ENCODE measurements at places on chromosomes 5 and 9.

DNA sequence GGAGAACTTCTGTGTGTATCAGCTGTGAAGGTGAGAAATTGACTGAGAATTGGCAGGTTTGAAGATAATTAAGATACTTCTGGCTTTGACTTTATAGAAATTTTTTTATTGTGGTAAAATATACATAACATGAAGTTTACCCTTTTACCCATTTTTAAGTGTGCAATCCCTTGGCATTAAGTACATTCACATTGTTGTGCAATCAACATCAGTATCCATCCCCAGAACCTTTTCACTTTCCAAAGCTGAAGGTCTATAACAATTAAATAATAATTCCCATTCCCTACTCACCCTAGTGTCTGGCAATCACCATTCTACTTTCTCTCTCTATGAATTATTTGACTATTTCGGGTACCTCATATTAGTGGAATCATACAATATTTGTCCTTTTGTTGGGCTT lies 69.9 kb downstream of the ACTBL2 start:
- DNase-seq = no peak

DNA sequence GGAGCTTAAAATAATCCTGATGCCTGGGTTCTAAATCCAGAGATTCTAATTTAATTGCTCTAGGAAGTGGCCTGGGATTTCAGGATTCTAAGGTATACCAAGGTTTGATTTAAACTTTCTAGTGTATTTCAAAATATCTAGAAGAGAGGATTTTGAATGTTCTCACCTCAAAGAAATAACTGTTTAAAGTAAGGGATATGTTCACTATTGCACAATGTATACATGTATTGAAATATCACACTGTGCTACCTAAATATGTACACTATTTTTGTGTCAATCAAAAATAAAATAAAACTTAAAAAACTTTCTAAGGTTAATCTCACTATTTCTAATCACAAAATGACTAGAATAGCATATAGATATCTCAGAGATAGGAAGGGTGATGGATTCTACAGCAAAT lies 34.0 kb downstream of the TNFSF8 start:
- DNase-seq = no peak

DNA sequence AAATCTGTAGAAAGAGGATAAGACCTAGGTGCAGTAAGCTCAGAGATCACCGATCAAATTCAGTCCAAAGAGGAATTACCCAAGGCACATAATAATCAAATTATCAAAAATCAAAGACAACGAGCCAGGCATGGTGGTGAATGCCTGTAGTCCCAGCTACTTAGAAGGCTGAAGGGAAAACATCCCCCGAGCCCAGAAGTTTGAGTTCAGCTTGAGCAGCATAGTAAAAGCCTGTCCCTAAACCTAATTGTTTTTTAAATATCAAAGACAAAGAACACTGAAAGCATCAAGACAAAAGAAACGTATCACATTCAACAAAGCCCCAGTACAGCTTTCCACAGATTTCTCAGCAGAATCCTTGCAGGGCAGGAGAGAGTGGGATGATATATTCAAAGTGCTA lies 122.9 kb downstream of the CEP120 start:
- DNase-seq = no peak

DNA sequence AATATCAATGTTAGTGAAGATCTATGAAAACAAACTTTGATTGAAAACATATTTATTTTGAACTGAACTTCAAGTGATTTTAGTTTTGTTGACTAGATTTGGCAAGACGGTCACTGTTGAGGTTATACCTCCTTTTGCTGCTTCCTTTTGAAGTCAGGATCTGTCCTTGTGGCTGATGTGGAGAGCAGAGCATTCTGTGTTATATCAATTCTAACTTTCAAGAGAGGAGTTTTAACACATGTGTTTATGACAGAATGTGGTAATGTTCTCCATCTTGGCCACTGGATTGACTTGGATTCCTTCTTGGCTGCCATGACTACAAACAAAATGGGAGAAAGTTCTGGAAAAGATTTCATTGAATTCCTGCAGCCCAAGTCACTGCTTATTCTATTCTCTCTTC lies 104.0 kb upstream of the ACTBL2 start:
- DNase-seq = no peak

DNA sequence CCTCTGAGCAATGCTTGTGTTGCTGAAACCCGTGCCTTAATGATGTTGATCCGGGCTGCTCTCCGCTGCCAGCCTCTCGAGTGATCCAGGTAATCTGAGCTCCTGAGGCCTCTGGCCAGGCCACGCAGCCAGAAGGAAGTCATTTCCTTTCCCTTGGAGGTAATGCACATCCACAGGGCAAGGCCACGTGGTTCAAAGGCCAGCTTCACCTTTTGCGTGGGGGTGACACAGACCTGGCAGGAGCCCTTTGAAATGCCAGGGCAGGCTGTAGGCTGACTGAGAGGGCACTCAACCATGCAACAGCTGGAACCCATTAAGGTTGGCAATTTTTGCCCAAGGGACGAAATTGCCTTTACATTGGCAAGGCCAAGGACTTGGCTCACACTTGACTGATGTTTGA lies 80.4 kb downstream of the LIX1 start:
- no peak for DNase-seq

GRCh38 chr9:113640418-113640817 lies 176.9 kb downstream of the RGS3 start:
- no peak for DNase-seq

- DNase-seq = no peak
These were observed 46.7 kb downstream of the IL31RA start for GRCh38 chr5:55897905-55898304.

GRCh38 chr9:95225076-95225725 lies 92.3 kb downstream of the FANCC start:
- no peak for DNase-seq

DNA sequence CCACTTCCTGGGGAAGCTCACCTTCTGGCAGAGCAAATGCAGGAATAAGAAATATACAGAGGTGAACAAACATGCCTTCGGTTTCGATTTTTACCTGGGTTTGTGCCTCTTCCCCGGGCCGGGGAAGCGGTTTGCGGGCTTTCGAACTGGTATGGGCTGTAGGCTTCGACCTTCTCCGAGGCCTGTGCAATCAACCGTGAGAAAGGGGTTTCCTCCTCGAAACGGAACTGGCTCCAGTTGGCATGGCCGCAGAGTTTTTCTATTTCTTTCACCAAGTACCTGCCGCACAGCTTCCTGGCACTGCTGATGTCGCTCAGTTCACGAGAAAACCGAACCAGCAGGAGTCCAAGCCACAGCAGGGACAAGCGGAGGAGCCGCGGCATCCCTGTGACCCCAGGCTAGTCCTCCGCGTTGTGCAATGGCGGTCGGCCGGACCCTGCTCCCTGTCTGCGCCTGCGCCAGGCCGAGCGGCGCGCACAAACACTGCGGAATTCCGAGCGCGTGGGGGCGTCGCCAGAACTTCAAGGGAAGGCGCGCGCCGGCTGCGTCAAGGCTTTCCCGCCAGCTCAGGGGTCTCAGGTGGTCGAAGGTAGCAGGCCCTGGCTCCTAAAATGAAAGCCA lies at the start of gene INSL6:
Gene INSL6 (minus strand): TSS at position 420 of the 621 bp plus-strand sequence. CDS start 37 bp downstream, at position 383.
- DNase-seq = no peak

DNA sequence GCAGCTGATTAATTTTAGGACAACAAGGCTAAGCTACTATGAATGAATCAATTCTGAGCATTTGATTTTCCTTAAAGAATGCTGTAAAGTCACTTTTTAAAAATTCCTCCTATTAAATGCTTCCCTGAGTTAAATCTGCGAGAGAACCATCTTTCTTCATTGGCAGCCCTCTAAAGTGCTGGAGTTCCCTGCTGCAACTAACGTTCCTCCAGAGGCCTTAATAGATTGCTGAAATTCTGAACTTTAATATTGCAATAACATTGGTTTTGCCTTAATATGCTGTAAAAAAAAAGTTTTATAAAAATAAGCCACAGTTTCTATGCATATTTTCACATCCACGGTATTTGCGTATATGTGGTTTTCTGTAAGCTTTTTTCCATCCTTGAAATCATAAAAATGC lies 298.0 kb upstream of the PIK3R1 start:
- DNase-seq = no peak

DNA sequence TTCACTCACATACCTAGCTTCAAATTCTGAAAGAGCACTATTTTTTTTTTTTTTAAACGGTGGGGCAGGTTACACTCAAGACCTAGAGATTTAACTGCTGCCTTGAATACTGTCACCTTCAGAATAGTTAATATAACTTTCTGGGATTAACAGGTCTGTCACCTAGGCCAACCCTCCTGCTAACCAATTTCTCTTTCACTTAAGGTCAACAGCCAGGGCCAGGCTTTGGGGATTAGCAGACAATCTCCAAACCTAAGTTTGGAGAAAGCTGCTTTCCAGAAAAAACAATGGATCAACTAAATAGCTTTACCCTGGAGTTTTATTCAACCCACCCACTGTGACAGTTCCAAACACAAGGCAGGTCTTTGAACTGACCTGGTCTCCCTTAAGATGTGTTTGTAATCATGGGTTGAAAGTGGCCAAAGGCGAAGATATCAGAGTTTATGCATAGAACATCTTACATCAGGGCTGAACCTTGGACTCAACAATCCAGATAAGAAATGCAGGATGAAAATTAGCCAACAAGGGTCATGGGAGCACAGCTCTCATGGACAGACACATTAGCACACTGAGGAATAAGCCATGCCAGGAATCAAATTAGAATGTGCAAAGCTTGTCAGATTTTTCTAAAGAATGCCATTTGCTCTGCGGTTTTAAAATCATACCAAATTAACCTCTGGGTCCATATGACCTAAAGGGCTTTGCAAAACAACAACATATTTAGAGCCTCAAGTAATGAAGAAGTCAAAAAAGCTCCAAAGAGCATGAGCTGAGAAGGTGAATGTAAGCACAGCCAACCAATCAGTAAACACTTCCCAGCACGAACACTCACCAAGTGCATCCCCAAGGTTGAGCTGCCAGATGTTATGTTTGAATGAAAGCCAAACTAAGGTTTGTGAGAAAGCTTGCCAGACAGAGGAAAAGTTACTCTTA lies 538.5 kb upstream of the DMAC1 start:
- no peak for DNase-seq

DNA sequence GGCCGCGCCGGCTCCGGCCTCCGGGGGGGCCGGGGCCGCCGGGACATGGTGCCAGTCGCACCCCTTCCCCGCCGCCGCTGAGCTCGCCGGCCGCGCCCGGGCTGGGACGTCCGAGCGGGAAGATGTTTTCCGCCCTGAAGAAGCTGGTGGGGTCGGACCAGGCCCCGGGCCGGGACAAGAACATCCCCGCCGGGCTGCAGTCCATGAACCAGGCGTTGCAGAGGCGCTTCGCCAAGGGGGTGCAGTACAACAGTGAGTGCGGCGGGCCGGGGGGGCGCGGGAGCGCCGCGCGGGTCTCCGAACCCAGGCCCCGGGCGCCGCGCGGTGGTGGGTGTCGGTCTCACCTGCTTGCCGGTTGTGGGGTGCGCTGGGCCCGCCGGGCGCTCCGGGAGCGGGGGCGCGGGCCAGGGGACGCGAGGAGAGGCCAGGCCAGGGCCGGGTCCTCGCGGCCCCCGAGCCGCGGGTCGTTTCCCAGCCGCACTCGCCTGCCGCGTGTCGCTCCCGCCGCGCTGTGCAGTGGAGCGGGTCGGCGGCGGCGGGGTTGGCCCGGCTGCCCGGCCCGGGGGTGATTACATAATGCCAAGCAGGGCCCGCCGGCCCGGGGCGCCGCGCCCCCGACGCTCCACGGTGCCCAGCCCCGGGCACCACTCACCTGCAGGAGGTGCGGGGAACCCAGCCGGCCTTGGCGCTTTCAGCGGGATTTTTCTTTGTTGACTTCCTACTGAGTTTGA lies 492 bp downstream of the RABL6 start:
- peak; percentile 15 for DNase-seq

DNA sequence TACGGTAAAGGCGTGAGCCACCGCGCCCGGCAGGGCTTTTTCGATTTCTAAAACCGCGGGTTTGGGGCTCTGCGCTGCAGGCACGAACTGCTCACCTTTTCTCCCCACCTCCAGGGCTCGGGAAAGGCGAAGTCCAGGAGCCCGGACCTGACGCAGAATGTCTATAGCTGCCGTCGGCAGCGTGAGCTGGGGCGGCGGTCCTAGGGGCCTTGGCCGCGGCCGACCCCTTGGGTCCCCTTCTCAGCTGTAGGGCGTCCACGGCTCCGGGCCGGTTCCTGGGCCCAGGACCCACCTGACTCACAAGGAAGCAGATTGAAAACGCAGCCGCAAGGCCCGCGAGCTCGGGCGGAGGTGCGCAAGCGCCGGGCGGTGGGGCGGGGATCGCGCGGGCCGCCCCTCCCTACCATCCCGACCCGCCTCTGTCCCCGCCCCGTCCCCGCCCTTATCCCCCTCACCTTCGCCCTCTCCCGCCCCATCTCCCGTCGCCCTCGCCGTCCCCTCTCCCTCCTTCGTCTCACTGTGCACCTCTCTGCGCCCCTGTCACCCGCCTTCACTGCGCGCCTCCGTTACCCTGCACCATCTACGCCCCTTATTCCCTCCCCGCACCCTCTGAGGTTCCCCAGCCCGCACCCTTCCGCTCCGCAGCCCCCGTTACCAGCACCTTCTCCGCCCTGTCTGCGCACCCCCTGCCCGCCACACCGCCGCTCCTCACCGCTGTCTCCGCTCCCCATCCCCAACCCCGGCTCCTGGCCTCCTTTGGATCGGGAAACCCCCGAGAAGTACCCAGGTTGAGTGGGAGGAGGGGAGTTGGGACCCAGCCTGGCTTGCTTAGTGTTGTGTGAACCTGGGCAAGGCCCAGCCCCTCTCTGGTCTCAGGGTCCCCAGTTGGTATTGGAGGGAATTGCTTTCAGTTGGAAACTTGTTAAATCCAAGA lies at the start of gene HDHD3:
Gene HDHD3 (minus strand): TSS at position 353 of the 934 bp plus-strand sequence. CDS start 2,632 bp downstream, outside the sequence.
- DNase-seq = peak; percentile 78

GRCh38 chr9:74838351-74838750 lies 49.4 kb downstream of the TRPM6 start:
- no peak for DNase-seq

DNA sequence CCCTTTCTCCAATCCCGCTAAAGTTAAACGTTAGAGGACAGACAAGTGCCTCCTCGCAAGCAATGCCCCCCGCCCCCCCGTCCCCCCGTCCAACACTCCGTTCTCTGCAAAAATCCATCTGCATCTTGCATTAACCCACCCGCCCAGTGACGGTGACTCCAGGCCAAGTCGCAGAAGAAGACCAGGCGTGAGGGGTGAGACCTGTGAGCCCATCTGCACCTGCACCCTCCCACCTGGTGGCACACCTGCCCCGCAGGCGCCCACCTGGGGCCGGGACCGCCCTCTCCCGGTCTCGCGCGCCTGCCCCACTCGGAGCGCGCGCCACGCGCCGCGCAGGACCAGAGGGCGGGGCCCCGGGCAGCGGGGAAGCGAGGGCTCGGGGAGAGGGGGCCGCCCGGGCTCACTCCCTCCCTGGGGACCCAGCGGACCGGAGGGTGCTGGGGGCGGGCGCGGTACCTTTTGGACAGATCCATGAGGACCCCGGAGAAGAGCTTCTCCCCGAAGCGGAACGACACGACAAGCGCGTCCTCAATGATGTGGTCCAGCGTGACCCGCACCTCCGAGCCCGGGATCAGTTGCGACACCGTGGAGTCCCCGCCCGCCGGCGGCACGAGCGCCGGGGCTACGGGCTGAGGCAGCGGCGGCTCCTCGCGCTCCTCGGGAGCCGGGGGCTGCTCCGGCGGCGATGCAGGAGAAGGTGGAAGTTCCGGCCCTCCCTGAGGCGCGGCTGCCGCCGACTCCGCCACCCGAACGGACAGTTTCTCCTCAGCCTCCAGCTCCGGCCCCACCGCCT lies 705 bp downstream of the PWWP2A start:
- DNase-seq = peak; percentile 17

- no peak for DNase-seq
These were observed 15.3 kb downstream of the PPARGC1B start for GRCh38 chr5:149745212-149745942.

Measured in stimulated activated CD8-positive, alpha-beta memory T cell treated with anti-CD3 and anti-CD28 coated beads, Interleukin-2, amount 100 ng/mL, for 48 hours (primary cell).